ENCODE measurements at places on chromosomes 7 and 10. TPM values are rescaled to one million over a fixed set of nuclear protein-coding genes. Genes with fewer than 3 reads are reported as not detected.

DNA sequence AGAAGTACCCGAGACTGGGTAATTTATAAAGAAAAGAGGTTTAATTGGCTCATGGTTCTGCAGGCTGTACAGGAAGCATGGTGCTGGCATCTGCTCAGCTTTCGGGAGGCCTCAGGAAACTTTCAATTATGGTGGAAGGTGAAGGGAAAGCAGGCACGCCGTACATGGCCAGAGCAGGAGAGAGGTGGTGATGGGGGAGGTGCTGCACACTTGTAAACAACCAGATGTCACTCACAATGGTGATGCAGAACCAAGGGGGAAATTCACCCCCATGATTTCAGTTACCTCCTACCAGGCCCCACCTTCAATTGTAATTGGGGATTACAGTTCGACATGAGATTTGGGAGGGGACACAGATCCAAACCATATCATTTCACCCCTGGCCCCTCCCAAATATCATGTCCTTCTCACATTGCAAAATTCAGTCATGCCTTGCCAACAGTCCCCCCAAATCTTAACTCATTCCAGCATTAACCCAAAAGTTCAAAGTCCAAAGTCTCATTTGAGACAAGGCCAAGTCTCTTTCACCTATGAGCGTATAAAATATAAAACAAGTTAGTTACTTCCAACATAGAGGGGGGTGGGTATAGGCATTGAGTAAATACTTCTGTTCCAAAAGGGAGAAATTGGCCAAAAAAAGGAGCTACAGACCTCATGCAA, 50.0 kb downstream of the RSBN1L start:
- H3K36me3 ChIP-seq: no peaks in the 10 kb centered on the region
- H3K27me3 ChIP-seq: no peaks in the 10 kb centered on the region
- no peak for DNase-seq
- H3K4me1 ChIP-seq: no peaks in the 10 kb centered on the region

GRCh38 chr10:71982269-71983178, 18.3 kb downstream of the CHST3 start:
- H3K27ac ChIP-seq: peak overlapping the region; percentile 51
- H3K36me3 ChIP-seq: no peaks in the 10 kb centered on the region
- H3K4me1 ChIP-seq: peaks cover 16% of the 10 kb centered on the region

DNA sequence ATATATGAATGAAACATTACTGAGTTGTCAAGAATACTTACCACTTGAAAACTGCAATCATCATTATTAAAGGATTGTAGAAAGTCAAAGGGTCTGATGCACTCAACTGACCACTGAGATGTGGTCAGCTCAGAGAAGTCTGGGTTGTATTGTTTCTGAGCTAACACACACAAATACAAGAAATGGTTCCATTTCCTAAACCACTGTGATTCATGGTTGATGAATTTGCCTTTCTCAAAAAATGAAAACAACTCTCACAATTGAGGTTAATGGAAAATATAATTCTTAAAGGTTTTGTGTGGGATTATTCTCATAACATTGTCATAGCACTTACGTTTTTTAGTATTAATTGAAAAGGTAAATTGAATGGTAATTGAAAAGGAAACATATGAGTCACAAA, 45.6 kb upstream of the TAS2R16 start:
- H3K36me3 ChIP-seq: no peaks in the 10 kb centered on the region
- no peak overlapping the region for H3K27ac ChIP-seq
- no peak overlapping the region for H3K4me3 ChIP-seq
- no peak for DNase-seq
- no peaks in the 10 kb centered on the region for H3K4me1 ChIP-seq

DNA sequence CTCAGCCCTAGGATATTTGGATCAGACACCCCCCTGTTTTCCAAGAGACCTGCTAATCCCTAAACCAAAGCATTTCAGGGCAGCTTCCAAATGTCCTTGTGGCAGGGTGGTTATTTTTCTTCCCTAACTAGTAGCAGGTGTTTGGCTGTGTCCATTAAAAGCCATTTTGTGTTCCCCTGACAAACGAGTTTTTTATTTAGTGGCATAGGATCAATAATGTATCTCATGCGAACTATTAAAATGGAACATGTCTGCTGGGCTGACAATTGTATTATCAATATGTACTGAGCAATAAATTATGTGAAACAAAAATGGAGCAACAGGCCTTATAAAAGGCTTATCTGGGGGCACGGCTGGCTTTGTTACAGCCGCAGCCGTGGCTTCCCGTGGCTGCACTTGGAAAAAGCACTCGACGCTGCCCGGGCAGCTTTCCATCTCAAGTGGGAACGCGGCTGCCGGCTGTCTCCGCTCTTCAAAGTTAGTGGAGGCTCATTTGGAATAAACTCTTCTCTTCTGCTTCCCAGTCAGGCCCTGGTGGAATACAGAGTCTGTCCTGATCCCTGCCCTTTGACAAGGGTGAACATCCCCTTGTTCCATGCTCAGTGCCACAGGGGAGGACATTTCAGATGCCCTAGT, 554.3 kb downstream of the TYW1 start:
- H3K36me3 ChIP-seq: no peaks in the 10 kb centered on the region
- DNase-seq: no peak
- no peak overlapping the region for H3K4me3 ChIP-seq

DNA sequence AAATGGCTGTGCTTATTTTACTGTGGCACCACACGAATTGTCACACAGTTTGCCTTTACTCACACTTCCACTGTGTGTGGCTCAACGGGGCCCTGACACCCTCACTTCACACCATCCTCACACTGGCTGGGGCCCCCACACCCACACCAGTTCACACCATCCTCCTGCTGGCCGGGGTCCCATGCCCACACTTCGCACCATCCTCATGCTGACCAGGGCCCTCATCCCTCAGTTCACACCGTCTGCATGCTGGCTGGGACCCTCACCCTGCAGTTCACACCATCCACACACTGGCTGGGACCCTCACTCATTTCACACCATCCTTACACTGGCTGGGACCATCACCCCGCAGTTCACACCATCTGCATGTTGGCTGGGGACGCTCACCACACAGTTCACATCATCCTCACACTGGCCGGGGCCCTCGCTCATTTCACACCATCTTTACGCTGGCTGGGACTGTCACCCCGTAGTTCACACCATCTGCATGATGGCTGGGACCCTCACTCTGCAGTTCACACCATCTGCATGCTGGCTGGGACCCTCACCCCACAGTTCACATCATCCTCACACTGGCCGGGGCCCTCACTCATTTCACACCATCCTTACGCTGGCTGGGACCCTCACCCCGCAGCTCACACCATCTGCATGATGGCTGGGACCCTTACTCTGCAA, 36.0 kb downstream of the BRI3 start:
- no peaks in the 10 kb centered on the region for H3K27me3 ChIP-seq
- no peak for DNase-seq
- H3K4me3 ChIP-seq: no peak overlapping the region
- no peak overlapping the region for H3K27ac ChIP-seq
- H3K36me3 ChIP-seq: no peaks in the 10 kb centered on the region
- no peaks in the 10 kb centered on the region for H3K4me1 ChIP-seq

DNA sequence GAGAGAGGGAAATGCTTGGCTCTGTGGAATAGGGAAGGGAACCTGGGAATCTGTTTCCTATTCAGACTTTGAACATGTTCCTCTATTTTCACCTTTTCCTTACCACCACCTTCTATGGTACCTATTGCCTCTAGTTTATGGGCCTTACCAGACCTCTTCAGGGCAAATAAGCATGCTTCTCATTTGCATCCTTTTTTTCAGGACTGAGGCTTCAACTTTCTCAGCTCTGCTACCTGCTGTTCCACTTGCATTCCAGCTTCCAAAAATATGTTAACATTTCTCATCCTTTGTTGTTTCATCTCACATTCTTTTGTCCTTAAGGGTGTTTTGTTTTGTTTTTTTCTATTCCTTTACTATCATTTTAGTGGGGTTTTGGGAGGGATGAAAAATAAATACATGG, 77.9 kb upstream of the MXI1 start:
- H3K4me3 ChIP-seq: no peak overlapping the region
- DNase-seq: no peak
- H3K27me3 ChIP-seq: no peaks in the 10 kb centered on the region

DNA sequence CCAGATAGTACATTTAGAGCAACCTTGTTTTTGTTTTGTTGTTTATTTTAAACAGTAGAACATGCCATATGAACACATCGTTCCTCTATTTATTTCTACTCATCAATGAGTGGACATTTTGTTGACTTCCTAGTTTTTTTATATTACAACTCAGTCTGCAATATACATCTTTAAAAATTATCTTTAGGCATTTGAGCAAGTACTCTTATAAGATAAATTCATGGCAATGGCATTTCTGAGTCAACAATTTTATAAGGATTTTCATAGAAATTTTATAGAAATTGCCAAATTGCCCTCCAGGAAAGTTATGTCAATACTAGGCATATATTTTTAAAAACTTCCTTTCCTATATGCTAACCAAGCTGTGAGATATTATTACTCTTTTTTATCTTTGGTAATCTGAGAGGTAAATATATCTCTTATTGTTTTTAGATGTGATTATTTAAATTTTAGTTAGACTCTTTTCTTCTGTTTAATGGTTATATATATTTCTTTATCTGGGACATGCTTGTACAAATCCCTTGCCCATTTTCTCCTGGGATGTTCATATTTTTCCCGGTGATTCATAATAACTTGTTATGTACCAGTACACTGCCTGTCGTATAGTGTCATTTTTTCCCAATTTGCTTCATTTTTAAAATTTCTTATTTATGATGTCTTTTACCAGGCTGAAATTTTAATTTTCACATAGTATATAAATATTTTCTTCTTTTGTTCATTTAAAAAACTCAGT, 50.5 kb downstream of the FZD1 start:
- H3K36me3 ChIP-seq: no peaks in the 10 kb centered on the region
- no peak overlapping the region for H3K4me3 ChIP-seq
- H3K27ac ChIP-seq: no peak overlapping the region
- H3K27me3 ChIP-seq: no peaks in the 10 kb centered on the region

DNA sequence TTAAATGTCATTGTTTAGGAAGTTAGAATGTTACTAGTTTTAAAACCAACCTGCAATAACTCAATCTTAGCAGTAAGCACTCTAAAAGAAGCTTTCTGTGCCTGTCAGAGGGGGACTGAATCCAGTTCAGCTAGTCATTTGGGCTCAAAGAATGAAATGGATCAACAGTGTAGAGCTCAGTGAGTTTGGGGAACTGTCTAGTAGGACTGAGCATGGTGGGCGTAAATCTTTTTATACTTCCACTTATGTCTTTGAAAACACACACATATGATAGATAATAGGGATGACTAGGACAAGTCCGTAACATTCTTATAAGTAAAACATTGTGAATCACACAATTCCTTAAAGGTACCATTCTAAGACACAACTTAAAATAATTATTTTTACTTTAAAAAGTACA, 11.5 kb downstream of the GSAP start:
- no peaks in the 10 kb centered on the region for H3K27me3 ChIP-seq
- DNase-seq: no peak
- H3K36me3 ChIP-seq: no peaks in the 10 kb centered on the region
- H3K4me3 ChIP-seq: no peak overlapping the region
- H3K27ac ChIP-seq: no peak overlapping the region

Gene MYOZ1
- 0.98 TPM for total RNA-seq

Gene PRSS37
- total RNA-seq: not detected

Gene LRRN3
- 2.4 TPM for total RNA-seq

Gene METTL27
- 7.0 TPM for total RNA-seq
